Activated naive CD4-positive, alpha-beta T cell (primary cell): ENCODE measurements at places on chromosomes 7 and 10.

- DNase-seq: no peak
Observed at GRCh38 chr7:155533827-155534690, 12.3 kb downstream of the CNPY1 start.

DNA sequence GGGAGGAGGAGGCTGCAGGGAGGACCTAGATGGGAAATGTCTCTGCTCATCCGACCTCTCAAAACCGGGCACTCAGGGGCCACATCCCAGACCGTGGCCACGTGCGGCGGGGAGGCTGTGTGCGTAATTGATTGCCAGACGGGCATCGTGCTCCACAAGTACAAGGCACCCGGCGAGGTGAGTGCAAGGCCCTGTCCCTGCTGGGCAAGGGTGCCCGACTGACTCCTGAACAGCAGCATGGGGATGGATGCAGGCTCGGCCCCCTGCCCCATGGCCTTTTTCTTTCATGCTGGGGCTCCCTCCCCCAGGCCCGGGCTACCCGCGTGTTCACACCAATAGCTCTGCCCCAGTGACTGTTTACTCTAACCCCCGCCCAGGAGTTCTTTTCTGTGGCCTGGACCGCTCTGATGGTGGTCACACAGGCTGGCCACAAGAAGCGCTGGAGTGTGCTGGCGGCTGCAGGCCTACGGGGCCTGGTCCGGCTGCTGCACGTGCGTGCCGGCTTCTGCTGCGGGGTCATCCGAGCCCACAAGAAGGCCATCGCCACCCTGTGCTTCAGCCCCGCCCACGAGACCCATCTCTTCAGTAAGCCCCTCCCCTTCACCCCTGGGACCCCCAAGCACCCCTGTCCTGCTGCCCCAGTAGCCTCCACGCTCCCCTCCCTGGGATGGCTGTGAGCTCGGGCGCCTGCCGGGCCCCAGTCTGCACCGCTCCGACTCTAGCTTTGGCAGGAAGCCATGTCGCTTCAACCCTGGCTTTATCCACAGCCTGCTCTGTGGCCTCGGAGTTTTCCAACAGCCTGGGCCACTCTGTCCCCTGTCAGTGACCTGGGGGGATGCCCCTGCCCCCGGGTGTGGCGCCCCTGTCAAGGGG, 3.9 kb downstream of the LRWD1 start:
- no peak for DNase-seq

- DNase-seq: no peak
Observed at GRCh38 chr7:84277628-84278224, 83.1 kb upstream of the SEMA3A start.

- DNase-seq: no peak
Observed at GRCh38 chr7:151204383-151205032, 5.8 kb downstream of the H2BK1 start.

DNA sequence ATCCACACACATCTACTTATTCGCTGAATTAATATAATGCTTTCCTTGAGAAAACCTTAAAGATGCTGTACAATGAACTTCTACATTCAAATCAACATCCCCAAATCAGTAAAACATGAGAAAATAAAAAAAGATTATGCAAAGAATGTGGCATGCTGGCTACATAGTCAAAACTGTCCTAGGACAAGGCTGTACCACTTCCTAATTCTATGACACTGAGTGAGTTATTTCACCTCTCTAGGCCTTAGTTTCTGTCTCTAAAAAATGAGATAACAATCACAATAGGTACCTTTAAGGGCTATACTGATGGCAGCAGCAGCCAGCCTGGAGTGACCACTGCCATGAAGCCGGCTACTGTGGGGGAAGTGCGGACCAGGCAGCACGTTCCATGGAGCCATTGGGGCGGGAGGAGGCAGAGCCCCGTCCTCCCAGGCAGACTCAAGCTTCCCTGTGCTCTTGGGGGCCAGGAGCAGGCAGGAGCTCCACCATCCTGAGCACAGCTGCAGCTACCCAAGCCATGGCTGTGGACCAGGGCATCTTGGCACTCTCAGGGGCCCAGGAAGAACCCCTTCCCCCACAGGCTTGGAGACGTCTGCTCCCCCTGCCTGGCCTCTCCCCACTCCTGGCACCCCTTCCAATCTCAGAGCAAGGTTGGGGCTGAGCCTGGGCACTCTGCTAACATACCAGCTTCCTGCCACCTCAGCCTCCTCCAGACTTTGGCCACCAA, 110.2 kb downstream of the ELAPOR2 start:
- DNase-seq: no peak

GRCh38 chr10:86962136-86962980, 4.0 kb downstream of the SNCG start:
- no peak for DNase-seq

- DNase-seq: no peak
Observed at GRCh38 chr7:2800931-2801688, 43.0 kb downstream of the GNA12 start.

GRCh38 chr10:105148921-105149320, 507.8 kb downstream of the SORCS3 start:
- DNase-seq: no peak

DNA sequence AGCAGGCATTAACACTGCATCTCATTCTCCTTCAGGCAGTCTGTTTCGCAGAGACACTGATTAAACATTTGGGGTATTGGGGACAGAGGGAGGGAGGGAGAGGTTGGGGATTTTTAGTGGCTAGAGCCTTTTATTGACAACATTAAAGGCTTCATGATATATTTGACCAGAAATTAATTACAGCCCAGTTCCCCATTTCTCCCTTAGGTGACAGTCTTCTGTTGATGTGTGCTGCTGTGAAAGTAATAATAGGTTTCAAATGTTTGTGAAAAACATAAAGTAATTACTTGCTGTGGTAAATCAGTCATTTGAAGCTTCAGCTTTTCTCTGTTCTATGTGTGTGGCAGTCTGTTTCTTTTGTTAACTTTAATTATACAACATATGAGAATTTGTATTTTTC, 105.3 kb upstream of the LRGUK start:
- DNase-seq: no peak

GRCh38 chr10:132703419-132704007, 82.4 kb downstream of the NKX6-2 start:
- no peak for DNase-seq

- DNase-seq: no peak
Observed at GRCh38 chr7:139702811-139703486, 74.8 kb downstream of the HIPK2 start.

- no peak for DNase-seq
Observed at GRCh38 chr10:7493996-7494395, 83.2 kb upstream of the SFMBT2 start.

DNA sequence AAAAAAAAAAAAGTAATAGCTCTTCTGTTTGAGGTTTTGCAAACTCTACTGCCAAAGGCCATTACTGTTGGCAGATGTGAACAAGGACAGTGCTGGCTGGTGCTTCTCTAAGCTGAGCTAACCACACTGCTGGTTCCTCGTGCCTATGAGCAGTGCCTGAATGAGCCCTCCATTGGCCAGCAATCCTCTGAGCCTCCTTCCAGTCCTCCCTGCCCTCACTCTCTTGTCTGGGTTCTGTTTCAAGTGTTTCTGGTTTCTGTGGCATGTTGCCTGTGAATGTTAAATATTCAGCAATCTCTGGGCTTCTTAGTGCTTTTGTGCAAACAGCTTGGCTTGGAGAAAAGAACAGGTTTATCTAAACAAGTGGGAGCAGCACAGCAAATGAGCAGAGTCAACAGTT, 161.3 kb upstream of the AUTS2 start:
- DNase-seq: no peak

GRCh38 chr7:136969761-136970160, 101.3 kb downstream of the CHRM2 start:
- no peak for DNase-seq

DNA sequence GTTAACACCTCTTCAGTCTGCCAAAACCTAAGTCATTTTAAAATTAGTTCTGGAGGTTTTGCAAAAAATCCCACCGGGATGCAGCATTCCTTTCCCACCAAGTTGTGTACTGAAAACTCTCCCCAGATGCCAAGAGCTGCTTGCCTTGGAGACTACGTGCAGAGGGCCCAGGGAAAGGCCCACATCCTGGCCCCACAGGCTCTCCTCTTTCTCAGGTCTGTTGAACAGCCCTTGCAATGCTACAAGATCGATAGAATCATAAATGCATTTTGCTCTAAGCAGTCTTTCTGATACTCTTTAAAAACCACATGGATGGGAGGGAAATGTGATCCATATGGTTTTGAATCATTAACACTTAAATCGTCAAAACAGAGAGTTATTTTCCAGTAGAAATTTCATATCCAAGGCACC, 126.7 kb upstream of the ZMIZ1 start:
- DNase-seq: no peak

DNA sequence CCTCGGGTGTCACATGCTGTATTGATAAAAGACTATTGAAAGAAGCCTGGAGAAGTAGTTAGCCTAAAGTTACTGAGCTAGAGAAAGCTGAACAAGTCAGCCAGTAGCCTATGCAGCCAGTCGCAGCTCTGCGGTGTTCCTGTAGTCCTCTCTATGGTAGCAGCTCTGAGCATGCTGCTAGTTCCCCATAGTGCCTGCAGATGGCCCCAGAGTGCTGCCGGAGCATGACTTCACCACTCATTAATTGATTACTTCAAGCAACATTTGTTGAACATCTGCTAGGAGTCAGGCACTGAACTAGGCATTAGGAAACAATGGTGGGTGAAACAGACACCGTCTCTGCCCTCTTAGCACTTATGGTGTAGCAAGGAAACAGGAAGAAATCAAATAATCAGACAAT, 422.7 kb downstream of the SORCS3 start:
- DNase-seq: no peak

DNA sequence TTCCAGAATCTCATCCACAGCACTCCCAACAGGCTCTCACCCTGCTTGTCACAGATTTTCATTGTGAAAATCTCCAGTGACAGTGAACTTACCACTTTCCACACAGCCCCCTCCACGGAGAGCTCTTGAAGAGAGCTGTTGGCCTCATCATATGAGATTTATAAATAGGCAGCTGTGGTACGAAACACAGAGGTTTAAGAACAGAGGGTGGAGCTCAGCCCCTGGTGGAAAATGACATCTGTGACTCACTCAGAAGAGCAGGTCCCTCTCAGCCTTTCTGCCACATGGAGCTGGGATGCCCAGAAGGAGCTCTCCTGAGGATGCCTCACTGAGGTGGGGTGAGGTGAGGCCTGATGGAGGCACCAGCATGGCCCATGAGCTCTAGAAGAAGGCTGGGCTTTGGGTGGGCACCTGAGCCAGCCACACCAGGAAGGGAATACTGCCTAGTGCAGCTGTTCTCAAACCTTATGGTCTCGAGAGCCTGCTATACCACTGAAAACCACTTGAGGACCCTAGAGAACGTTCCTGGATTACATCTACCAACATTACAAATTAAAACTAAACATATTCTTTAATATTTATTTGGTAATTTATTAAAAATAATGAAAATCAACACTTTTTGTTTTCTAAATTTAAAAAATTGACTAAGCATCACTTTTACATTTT, 25.8 kb upstream of the EEPD1 start:
- DNase-seq: no peak

- DNase-seq: no peak
Observed at GRCh38 chr10:69214666-69215131, 5.4 kb upstream of the HKDC1 start.

DNA sequence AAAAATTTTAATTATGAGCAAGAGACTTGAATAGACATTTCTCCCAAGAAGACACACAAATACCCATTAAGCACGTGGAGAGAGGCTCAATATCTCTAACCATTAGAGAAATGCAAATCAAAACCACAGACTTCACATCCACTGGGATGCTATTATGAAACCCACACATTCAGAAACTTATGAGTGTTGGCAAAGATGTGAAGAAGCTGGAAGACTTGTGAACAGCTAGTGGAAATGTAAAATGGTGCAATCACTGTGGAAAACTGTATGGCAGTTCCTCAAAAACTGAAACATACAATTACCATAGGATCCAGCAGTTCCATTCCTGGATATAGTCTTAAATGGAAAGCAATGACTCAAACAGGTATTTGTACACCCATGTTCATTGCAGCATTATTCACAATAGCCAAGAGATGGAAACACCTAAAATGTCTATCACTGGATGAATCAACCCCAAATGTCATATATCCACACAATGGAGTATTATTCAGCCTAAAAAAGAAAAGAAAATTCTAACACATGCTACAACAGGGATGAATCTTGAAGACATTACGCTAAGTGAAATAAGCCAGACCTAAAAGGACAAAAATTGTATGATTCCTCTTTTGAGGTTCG, 53.5 kb upstream of the FRMD4A start:
- DNase-seq: no peak

GRCh38 chr7:118735441-118735840, 510.9 kb downstream of the ANKRD7 start:
- no peak for DNase-seq

- no peak for DNase-seq
Observed at GRCh38 chr7:54112567-54112966, 429.6 kb upstream of the VSTM2A start.

GRCh38 chr10:11783558-11783865, 39.6 kb upstream of the PROSER2 start:
- no peak for DNase-seq

- DNase-seq: no peak
Observed at GRCh38 chr7:158283016-158283974, 304.3 kb downstream of the PTPRN2 start.

- no peak for DNase-seq
Observed at GRCh38 chr10:120802935-120803334, 48.2 kb upstream of the WDR11 start.

DNA sequence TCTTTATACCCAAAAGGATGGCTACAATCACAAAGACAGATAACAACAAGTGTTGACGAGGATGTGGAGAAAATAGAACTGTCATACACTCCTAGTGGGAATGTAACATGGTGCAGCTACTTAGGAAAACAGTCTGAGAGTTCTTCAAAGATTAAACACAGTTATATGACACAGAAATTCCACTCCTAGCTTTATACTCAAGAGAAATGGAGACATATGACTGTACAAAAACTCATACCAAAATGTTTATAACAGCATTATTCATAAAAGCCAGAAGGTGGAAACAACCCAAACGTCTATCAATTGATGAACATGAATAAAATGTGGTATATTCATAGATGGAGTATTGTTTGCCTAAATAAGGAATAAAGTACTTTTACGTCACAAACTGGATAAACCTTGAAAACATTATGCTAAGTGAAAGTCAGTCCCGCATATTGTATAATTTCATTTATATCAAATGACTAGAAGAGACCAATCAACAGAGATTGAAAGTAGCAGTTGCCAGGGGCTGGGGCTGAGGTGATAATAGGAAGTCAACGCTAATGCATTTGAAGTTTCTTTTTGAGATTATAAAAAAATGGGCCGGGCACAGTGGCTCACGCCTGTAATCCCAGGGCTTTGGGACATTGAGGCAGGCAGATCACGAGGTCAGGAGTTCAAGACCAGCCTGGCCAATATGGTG, 61.6 kb upstream of the SRPK2 start:
- no peak for DNase-seq

GRCh38 chr10:71750986-71751385, 22.3 kb downstream of the VSIR start:
- DNase-seq: no peak

GRCh38 chr10:71011141-71011540, 122.8 kb upstream of the PCBD1 start:
- DNase-seq: no peak
